ENCODE measurements at places on chromosomes 7 and 10. TPM values are rescaled to one million over a fixed set of nuclear protein-coding genes. Genes with fewer than 3 reads are reported as not detected.
A peak's percentile ranks its signal among the peaks of the same experiment; 100 is the strongest.

- DNase-seq: peak; percentile 11
These were observed 792.0 kb downstream of the TYW1 start for GRCh38 chr7:67788669-67789068.

DNA sequence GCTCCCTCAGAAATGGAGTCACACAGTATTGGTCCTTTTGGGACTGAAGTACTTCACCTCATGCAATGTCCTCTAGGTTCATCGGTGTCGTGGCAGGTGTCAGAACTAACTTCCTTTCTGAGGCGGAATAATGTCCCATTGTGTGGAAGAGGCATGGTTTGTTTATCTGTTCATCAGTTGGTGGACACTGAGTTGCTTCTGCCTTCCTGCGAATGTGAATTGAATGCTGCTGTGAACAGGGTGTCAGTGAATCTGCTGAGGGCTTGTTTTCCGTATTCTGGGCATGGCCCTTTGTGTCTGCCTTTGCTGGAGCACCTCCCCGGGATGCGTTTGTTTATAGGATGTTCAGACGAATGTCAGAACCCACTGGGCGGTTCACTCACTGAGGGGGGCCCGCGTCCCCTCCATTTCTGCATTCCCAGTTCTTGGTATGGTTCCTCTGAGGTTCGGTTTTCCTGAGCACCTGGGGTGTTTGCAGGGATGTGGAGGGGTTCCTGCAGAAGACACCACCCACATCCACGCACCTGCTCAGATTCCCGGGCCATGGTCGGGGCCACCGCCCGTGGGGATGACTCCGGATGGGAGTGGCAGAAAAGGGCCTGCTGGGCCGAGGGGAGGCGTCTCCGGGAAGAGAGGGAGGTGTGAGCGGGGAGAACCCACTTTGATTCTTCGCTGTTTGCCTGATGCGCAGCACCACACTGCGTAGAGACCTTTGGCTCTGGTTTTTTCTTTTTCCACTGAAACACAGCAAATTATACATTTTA lies 33.1 kb downstream of the CHST12 start:
- no peak for DNase-seq

DNA sequence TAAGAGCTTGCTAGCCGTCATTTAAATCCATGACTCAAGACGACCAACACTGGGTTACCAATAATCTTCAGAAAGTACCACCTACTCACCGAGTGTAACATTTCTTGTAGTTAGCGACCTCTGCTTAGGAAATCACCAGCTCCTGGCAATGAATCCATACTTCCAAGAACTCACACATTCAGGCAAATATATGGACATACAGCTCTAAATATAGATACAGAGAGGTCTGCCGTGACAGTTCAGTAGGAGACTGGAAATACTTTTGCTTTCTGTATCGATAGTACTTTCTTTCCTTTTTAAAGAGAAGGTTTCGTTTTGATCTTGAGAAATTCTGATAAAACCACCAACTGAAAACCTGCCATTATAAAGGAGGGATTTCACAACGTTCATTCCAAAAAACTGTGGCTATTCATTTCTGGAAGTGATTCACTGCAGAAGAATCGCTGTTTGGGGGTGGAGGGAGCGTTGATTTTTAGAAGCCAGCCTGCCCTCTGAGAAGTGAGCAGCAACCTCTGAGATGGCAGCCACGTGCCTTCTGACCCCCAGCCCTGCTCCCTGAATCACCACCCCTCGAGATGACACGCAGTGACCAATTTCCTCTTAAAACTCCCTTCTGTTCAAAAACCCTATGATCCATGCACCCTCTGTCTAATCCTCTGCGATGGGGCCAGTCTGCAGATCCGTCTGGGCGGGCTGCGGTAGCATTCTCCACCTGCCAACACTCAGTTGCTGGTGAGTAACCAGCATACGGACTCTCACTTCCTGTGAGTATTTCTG lies 179.0 kb upstream of the KLF14 start:
- DNase-seq: peak; percentile 91

GRCh38 chr7:74625446-74625845 lies 32.1 kb upstream of the GTF2I start:
- peak; percentile 53 for DNase-seq

The AGMO gene
- 2.6 TPM for polyA plus RNA-seq

GRCh38 chr7:83878614-83879013 lies 229.7 kb upstream of the SEMA3E start:
- no peak for DNase-seq

DNA sequence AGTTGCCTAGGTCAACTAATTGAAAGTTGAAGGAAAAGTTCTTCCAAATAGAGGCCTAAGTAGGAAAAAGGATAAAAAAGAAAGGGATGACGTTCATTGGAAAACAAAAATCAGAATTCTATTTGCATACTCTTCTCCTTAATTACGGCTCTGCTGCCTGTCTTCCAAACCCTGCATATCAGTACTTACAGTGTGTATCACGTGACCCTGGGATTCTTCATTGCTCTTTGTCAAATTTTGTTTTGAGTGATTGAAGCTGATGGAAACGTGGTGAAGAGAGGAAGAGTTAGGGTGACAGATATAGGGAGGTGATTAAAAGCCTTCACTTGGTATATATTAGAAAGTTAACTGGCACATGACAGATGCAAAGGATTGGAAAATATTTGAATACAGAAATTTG lies 97.9 kb downstream of the ZNF92 start:
- DNase-seq: no peak

The PTPRZ1 gene
- not detected for polyA plus RNA-seq

The AKR1C4 gene
- polyA plus RNA-seq: 0.37 TPM

- DNase-seq: no peak
These were observed 71.5 kb upstream of the PPP2R2D start for GRCh38 chr10:131829156-131829930.

DNA sequence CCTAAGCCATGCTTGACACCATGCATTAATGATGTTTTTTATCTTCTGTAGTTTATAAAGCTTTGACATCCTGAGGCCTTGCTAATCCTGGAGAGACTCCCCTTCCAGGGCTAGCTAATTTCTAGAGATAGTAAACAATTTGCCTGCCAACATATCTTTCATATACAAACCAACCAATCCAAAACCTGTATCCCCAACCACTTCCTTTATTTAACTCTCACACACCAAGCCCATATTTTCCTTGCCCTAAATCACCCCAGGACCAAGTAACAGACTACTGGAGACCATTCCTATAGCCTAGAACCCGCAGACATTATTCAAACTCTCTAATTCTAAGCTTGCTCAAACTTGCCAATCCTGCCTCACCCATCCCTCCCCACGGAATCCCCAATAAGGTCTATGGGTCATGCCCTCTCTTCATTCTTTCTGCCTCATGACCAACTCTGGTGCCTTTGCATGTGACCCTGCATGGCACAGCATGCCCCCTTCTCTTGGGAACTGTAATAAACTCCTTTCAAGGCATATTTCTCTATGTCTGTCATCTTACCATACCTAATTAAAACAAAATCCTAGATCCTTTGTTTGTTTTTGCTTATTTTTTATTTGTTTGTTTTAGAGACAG lies 116.6 kb upstream of the CACUL1 start:
- no peak for DNase-seq

The FXYD4 gene
- not detected for polyA plus RNA-seq

DNA sequence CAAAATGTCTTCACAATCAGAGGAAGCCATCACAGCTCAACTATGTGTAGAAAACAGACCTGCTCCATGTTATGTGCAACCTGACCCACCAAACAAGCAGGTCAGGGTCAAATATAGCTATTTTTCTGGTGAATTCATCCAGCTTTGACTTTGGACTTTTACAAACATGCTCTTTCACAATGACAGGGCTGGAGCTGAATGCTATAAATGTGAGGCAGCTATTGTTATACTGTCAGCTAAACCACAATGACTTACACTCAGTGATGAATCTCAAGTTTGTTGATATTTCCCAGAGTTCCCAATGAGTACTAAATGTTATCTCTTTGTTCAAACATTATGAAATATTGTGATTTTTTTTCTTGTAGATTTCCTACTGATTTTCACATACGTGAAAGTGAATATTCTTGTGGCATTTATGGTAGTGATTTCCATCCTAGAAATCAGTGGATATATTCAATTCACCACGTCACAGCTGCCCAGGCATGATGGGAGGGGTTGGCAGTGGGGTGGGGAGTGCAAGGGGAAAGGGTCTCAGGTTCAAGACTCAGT lies 2.5 kb upstream of the ITIH2 start:
- peak; percentile 26 for DNase-seq

The HTRA1 gene
- polyA plus RNA-seq: 31.9 TPM
